Mammary microvascular endothelial cell (primary cell): ENCODE measurements at places on chromosomes 5 and 9. TPM values are rescaled to one million over a fixed set of nuclear protein-coding genes. Genes with fewer than 3 reads are reported as not detected.

The COL23A1 gene
- total RNA-seq, result not detected in 2 replicates

The TRIM14 gene
- 19.2 and 21.5 TPM in 2 replicates for total RNA-seq

The PCDHGA2 gene
- total RNA-seq, result 0.73 and 0.79 TPM in 2 replicates

The IRX1 gene
- not detected in 2 replicates for total RNA-seq

The PLPPR1 gene
- 0.05 and 0.07 TPM in 2 replicates for total RNA-seq

The TRIM36 gene
- 1.5 and 1.7 TPM in 2 replicates for total RNA-seq

The IRX2 gene
- 0.07 TPM in 1 of 2 replicates, not detected in the other for total RNA-seq

The SMIM27 gene
- 2.8 and 5.0 TPM in 2 replicates for total RNA-seq

The EDIL3 gene
- total RNA-seq, result 0.44 and 1.7 TPM in 2 replicates

The NSD1 gene
- total RNA-seq, result 25.9 and 28.7 TPM in 2 replicates

The FAM221B gene
- not detected in 2 replicates for total RNA-seq

The CCDC152 gene
- total RNA-seq, result 0.20 and 0.47 TPM in 2 replicates

The NSG2 gene
- not detected in 2 replicates for total RNA-seq

The ATP10B gene
- not detected in 2 replicates for total RNA-seq

The PLEKHG4B gene
- total RNA-seq, result 0.05 and 0.07 TPM in 2 replicates

The OLFM1 gene
- 2.1 and 4.7 TPM in 2 replicates for total RNA-seq

The LHX2 gene
- not detected in 2 replicates for total RNA-seq

The WDR31 gene
- total RNA-seq, result 0.79 and 0.80 TPM in 2 replicates

The CBY3 gene
- total RNA-seq, result not detected in 2 replicates

The LCN9 gene
- not detected in 2 replicates for total RNA-seq

The FPGS gene
- 71.7 and 75.6 TPM in 2 replicates for total RNA-seq

The C5orf58 gene
- not detected in 2 replicates for total RNA-seq

The SPINK7 gene
- not detected in 2 replicates for total RNA-seq

The PRR7 gene
- total RNA-seq, result 12.1 and 18.9 TPM in 2 replicates

The TENT4A gene
- 15.7 and 16.5 TPM in 2 replicates for total RNA-seq

The ARSI gene
- 0.33 and 0.49 TPM in 2 replicates for total RNA-seq

The BRINP1 gene
- 0.25 and 0.40 TPM in 2 replicates for total RNA-seq

The RGS7BP gene
- 0.07 and 0.20 TPM in 2 replicates for total RNA-seq

The GLRA1 gene
- total RNA-seq, result not detected in 2 replicates

The SLC34A3 gene
- not detected in 2 replicates for total RNA-seq

The CPLANE1 gene
- 8.5 and 12.6 TPM in 2 replicates for total RNA-seq

The INSYN2B gene
- total RNA-seq, result 25.4 and 34.2 TPM in 2 replicates

The CCL28 gene
- 0.67 and 1.8 TPM in 2 replicates for total RNA-seq

The NUTM2G gene
- not detected in 2 replicates for total RNA-seq

The PCDHA9 gene
- 0.13 TPM in 1 of 2 replicates, not detected in the other for total RNA-seq

The FOXI1 gene
- not detected in 2 replicates for total RNA-seq

The FOXD4L3 gene
- total RNA-seq, result not detected in 2 replicates

The PTGS1 gene
- 0.59 and 1.5 TPM in 2 replicates for total RNA-seq

The NUTM2F gene
- not detected in 2 replicates for total RNA-seq

The PAPPA gene
- total RNA-seq, result 0.07 and 0.25 TPM in 2 replicates

The DOCK8 gene
- 2.8 and 3.0 TPM in 2 replicates for total RNA-seq

The PKD2L2 gene
- not detected in 2 replicates for total RNA-seq

The MYO10 gene
- 51.2 and 57.5 TPM in 2 replicates for total RNA-seq

The SMIM23 gene
- not detected in 2 replicates for total RNA-seq

The SYK gene
- not detected in 2 replicates for total RNA-seq

The PTGES gene
- total RNA-seq, result 0.30 TPM in 1 of 2 replicates, not detected in the other

The FGF18 gene
- 0.20 TPM in 1 of 2 replicates, not detected in the other for total RNA-seq

The SLC45A2 gene
- not detected in 2 replicates for total RNA-seq

The POU5F2 gene
- total RNA-seq, result 0.07 and 0.15 TPM in 2 replicates

The OCLN gene
- 0.53 and 3.3 TPM in 2 replicates for total RNA-seq

The SUSD3 gene
- 0.07 and 0.10 TPM in 2 replicates for total RNA-seq

The ABO gene
- total RNA-seq, result not detected in 2 replicates

The SCAMP1 gene
- 28.7 and 29.3 TPM in 2 replicates for total RNA-seq

The ANKRD55 gene
- total RNA-seq, result 1.1 and 2.3 TPM in 2 replicates

The SLC36A2 gene
- total RNA-seq, result not detected in 2 replicates

The TMEFF1 gene
- 14.6 and 19.6 TPM in 2 replicates for total RNA-seq

The ECPAS gene
- total RNA-seq, result 44.7 and 59.1 TPM in 2 replicates

The C5orf24 gene
- 33.4 and 35.9 TPM in 2 replicates for total RNA-seq
